ENCODE measurements at places on chromosomes 6 and 20.

GRCh38 chr6:13488015-13488895 lies 855 bp upstream of the GFOD1 start:
- no peaks in the 10 kb centered on the region for H3K27me3 ChIP-seq
- peak; percentile 57 for DNase-seq
- no peaks in the 10 kb centered on the region for H3K36me3 ChIP-seq

DNA sequence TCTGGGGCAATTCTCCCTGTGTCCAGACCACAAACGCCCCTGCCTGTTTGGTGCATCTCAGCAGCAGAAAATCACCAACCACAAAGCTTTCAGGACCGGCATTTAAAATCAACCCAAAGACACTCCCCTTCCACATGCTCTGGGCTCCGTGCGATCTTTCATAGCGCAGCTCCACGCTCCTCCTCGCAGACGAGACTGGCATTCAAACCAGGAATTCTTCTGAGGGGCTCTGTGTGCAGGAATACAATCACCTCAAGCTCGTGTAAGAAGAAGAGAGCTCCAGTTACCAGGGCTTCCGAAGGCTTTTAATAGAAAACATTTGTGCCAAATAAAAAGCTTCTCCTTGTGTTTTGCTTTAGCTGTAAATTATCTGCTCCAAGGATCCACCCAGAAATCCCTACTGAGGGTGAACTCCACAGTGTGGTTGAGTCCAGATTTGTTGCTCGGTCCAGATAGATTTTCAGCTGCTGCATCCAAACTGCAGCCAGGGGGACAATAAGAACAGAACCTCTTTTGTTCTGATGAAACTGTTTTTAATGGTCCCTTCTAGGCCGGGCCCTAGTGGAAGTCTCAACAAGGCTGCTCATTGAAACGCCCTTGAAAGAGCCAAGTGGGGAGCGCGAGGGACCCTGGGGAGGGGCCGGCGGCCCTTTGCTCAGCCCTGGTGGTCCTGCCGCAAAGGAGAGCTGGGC lies 16.4 kb upstream of the BMP7 start:
- peaks cover 31% of the 10 kb centered on the region for H3K27me3 ChIP-seq
- H3K4me1 ChIP-seq, result no peaks in the 10 kb centered on the region
- H3K27ac ChIP-seq, result no peak overlapping the region
- H3K36me3 ChIP-seq, result no peaks in the 10 kb centered on the region

DNA sequence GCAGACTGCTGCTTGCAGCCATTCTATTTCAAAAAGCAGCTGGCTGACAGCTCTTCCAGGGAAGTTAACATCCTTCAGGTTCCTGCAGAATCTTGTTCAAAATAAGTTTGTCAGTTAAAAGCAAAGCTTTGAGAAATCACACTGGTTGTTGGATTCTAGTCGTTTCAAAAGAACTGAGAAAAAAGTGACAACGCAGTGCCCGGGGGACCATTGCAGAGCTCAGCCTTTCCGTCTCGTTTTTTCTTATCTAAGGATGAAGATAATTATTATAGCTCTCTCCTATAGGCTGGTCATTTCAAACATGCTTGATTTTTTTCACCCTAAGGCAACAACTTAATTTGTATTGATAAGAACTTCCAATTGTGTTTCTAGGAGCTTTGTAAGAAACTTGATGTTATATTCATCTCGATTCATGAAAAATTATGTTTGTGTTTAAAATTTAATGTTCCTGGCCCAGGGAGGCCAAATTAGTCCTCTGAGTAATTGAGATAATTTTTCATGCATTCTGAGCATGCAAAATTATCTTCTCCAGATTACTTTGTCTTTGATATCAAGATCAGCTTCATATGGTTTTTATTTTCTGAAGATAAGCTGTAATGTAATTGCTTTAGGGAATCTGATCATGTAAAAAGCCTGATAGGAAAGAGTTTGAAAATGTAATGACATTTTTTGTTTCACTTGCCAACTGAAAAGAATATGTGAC lies 58.4 kb downstream of the SNAP25 start:
- no peaks in the 10 kb centered on the region for H3K36me3 ChIP-seq
- no peak overlapping the region for H3K4me3 ChIP-seq
- H3K4me1 ChIP-seq, result no peaks in the 10 kb centered on the region
- DNase-seq, result no peak
- H3K27me3 ChIP-seq, result peaks cover 4% of the 10 kb centered on the region

DNA sequence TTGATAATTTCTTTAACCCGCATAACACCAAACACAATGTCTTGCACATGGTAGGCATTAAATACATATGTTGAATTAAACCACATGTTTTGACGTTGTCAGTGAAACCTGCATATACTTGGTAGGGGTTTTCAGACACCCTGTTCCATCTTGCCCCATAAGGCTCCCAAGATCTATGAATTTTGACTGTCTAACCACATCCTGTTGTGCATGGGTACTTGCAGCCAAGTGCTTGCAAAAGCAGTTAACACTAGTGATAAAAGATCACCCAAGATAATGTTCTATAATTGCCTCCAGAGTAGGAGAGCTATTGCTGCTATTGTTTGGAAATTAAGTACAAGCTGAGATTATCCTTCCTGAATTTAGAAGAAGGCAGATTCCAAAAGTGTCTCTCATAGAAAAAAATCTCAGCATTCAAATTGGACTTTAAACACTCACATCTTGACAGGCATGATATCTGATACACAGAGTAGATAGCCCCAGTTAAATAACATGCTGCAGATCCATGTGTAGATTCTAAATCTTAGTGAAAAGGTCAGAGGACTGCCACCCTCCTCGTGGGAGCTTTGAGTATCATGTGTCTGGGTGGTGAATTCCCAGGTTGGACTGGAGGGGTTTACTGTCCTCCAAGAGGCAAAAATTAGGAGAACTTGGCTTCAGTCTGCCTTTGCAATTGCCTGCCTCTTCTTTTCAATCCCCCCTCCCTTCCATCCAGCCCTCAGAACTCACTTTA lies 25.8 kb upstream of the CCN6 start:
- peak; percentile 13 for DNase-seq
- no peak overlapping the region for H3K27ac ChIP-seq
- peaks cover 17% of the 10 kb centered on the region for H3K4me1 ChIP-seq

DNA sequence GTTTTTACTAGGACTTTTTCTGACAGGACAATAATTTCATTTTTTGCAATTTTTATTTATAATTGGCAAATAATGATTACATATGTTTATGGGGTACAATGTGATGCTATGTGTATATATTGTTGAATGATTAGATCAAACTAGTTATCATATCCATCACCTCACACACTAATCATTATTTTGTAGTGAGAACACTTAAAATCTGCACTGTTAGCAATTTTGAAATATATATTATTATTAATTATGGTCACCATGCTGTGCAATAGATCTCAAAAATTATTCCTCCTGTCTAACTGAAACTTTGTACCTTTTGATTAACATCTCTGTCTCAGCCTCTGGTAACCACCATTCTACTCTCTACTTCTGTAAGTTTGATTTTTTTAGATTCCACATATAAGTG lies 378.7 kb downstream of the PLCB1 start:
- DNase-seq, result no peak
- H3K27ac ChIP-seq, result no peak overlapping the region
- no peaks in the 10 kb centered on the region for H3K36me3 ChIP-seq
- H3K27me3 ChIP-seq, result no peaks in the 10 kb centered on the region
- H3K4me3 ChIP-seq, result no peak overlapping the region
- H3K4me1 ChIP-seq, result no peaks in the 10 kb centered on the region

DNA sequence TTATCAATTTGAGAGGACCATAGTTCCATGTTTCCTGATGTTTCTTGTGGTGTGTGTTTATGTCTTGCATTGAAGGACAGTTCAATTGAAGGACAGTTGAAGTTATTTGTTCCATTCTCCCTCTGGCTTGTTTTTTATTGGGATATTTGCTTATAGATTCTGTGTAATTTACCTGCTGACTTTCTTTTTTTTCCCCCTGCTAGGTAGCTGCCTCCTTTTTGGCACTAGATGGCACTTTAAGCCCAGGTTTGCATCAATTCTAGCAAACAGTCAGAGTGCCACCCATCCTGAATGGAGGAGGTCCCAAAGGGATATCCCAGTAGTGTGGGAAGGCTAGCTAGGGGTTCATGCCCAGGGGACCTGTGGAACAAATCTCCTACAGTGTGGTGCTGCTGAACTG lies 78.1 kb downstream of the CFAP61 start:
- no peaks in the 10 kb centered on the region for H3K4me1 ChIP-seq
- peaks cover 45% of the 10 kb centered on the region for H3K27me3 ChIP-seq
- peaks cover 24% of the 10 kb centered on the region for H3K36me3 ChIP-seq
- no peak overlapping the region for H3K27ac ChIP-seq
- no peak for DNase-seq

DNA sequence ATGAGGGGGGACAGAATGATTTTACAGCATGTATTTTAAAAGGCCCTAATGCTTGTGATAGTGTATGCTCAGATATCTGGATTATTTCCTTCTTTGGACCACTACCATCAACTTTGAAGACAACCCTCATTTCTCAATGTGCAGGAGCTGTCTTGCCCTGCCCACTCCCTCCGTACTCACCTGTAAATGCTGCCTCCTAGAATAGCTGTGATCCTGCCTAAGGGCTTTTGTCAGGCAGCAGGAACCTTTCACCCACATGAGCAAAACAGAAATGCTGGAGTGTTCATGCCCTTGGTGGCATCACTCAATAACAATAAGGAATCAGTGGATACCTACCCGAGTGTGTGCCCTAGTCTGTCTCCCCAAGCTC lies 723.6 kb upstream of the FLRT3 start:
- no peak overlapping the region for H3K27ac ChIP-seq
- H3K27me3 ChIP-seq, result no peaks in the 10 kb centered on the region
- no peak overlapping the region for H3K4me3 ChIP-seq
- H3K36me3 ChIP-seq, result no peaks in the 10 kb centered on the region

DNA sequence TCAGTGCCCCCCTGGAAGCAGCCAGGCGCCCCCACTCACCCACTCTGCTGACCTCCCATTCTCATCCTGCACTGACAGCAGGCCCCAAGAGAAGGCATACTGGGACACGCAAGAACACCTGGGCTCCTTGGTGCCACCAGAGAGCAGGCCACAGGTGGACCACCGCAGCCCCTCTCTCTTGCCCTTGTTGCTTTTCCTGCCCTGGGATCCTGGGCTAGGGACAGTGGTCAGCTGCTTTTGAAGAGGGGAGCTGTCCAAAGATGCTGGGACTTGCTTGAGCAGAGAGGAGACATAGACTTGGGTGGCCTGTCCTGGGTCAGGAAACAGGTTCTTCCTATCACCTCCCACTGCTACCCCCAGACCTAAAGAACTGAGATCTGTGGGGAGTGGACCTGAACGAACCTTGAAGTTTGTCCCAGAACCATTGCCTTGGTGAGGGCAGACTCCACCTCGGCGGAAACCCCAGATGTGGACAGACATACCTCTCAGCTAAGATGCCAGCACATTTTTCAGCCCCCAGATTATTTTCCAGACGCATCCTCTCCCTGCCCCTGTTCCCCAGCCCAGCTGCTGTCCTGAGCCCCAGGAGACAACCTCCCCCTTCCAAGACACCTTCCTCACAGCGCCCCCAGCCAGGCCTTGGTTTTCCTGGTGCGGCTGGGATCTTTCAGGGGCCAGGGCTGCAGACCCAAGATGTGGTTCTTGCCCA lies 1.1 kb downstream of the GLP1R start:
- H3K36me3 ChIP-seq, result no peaks in the 10 kb centered on the region
- peak overlapping the region; percentile 35 for H3K4me3 ChIP-seq
- DNase-seq, result no peak

DNA sequence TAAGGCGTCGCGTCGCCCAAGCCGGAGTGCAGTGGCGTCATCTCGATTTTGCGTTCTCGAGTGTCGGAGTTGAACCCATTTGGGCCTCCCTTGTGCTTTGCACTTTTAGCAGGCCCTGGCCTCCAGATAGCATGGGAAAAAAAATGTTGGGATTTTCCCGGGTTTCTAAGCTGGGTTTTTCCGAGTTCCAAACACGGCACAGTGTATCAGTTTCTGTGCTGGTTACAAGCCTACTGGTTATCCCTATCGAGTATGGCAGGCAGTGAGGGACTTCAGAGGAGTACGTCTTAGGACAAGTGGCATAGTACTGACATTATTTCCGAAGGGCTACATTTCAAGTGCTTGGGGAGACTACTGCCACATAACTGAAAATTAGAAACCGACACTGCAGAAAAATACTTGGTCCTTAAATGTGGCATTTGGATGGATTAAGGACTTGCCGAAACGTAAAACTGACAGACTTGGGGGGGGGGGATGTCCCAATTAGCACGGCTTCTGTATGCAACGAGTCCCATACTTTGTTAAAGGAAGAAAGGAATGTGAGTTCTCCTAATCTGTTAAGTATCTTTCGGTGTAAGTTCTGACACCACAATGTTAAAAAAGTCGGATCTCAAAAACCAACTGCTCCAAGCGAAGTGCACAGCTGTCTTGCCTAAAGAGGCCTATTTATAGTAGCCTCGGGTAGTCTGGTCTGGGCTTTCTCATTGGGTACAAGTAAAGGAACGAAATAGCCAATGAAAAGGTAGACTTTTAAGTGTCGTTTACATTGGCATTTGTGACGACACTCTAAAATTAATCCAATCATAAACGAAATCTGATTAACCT lies 70.2 kb downstream of the HFE start:
- no peaks in the 10 kb centered on the region for H3K27me3 ChIP-seq
- H3K4me3 ChIP-seq, result peak overlapping the region; percentile 88
- peaks cover 5% of the 10 kb centered on the region for H3K36me3 ChIP-seq
- H3K4me1 ChIP-seq, result peaks cover 42% of the 10 kb centered on the region
- H3K27ac ChIP-seq, result peak overlapping the region; percentile 96

- no peaks in the 10 kb centered on the region for H3K4me1 ChIP-seq
- H3K36me3 ChIP-seq, result no peaks in the 10 kb centered on the region
- H3K4me3 ChIP-seq, result no peak overlapping the region
- H3K27me3 ChIP-seq, result peaks cover 36% of the 10 kb centered on the region
- H3K27ac ChIP-seq, result no peak overlapping the region
- DNase-seq, result no peak
These were observed 12.4 kb upstream of the KIAA1755 start for GRCh38 chr20:38272961-38273360.

DNA sequence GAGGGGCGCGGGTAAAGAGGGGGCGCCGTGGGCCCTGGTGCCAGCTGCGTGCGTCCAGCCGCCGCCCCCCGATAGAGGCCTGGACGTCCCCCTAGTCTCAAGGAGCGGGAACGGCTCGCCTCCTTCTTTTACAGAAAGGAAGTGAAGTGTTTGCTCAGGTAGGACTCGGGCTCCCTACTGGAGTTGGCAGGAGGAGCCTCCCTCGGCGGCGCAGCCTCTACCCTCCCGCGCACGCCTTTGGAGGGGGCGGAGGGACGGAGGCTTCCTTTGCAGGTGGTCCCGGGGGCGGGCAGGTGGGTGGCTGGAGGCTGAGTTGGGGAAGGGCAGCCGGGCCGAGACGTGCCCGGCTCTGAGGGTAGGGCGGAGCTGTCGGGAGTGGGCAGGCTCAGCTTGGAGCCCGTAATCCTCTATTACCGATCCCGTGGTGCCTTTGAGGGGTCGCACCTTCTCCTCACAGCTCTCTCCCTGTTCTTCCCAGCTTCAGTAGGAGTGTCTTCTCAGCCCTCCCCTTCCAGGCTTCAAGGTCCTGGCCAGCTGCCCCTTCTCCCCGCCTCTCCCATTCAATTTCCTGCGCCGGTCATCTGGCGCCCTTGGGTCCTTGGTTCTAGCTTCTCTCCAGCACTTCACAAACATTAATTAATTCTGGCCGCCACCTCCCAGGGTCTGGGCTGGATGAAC lies 728 bp downstream of the ITPR3 start:
- peak overlapping the region; percentile 85 for H3K4me3 ChIP-seq
- peak; percentile 44 for DNase-seq
- H3K4me1 ChIP-seq, result peaks cover 43% of the 10 kb centered on the region
- no peaks in the 10 kb centered on the region for H3K36me3 ChIP-seq
- H3K27ac ChIP-seq, result peak overlapping the region; percentile 93
- no peaks in the 10 kb centered on the region for H3K27me3 ChIP-seq

Data from naive B cell (primary cell).